Activated T-cell treated with anti-CD3 and anti-CD28 coated beads for 24 hours (primary cell): ENCODE measurements at places on chromosomes 6 and 20.

DNA sequence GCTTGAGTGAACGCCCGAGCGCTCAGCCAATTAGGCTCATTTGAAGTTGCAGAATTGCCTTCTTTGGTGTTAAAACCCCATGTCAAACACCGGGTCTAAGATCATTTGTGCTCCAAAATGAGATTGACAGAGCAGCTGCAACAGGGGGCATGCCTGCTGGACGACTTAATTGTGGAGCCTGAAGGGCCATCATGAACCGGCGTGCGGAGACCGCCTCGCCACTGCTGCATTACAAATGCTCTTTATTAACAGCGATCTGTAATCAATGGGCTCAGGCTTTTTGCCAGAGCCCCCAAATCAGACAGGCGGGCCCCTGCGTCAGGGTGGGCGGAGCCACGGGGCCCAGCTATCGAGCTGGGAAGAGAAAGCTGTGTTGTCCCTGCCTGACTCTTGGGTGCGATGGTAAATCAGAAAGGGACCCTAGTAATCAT lies 183.2 kb downstream of the SIM1 start:
- no peak for DNase-seq

DNA sequence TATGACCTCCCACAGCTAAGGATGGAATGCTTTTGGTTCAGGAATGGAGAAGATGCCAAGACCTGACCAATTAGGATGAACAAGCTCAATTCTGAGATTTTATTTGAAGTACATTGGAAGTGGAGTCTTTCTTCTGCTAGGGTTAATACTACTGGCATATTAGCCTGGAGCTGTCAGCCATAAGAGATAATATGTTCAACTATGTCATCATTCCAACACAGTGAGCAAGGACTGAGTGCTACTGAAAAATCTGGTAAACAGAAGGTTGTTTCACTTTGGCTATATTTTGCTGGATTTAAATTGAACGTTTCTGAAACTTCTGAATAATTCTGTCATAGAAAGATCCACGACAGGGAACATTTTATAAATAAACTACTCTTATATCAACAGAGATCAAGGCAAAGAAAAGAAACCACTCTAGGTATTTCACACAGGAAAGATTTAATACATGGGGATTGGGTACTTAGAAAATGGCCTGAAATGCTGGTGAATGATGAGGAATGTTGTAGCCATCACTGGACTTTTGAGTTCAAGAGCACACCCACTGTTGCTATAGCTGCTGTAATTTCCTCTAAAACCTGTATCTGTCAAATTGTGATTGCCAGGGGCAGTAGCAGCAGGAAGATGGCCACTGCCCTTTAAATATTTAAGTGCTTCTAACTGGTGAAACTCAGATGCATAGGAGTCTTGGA lies 200.5 kb downstream of the PLCB4 start:
- DNase-seq, result no peak

DNA sequence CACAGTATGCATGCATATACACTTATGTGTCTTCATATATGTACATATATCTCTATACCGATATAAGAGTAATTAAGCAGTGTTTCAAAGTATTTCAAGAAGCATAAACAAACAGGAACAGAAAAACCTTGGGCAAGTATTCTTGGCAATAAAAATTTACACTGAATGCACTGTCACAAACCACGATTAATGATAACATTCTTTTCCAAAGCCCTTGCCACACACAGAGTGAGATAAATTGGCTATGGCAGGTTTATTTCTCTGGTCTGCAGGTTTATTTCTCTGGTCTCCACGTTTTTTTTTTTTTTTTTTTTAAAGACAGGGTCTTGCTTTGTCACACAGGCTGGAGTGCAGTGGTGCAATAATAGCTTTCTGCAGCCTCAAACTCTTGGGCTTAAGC lies 73.0 kb downstream of the PPP1R3G start:
- no peak for DNase-seq

GRCh38 chr20:5171790-5172164 lies 45.0 kb downstream of the CDS2 start:
- DNase-seq, result no peak

DNA sequence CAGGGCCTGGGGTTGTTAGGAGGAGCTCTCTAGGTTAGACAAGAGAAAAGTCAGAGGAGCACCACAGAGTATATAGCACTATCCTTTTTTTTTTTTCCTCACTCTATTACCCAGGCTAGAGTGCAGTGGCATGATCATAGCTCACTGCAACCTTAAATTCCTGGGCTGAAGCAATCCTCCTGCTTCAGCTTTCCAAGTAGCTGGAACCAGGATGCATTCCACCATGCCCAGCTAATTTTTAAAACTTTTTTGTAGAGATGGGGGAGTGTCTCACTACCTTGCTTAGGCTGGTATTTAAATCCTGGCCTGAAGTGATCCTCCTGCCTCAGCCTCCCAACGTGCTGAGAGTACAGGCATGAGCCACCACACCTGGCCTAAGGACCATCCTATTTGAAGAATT lies 19.3 kb upstream of the AKIRIN2 start:
- no peak for DNase-seq

- no peak for DNase-seq
Measured at GRCh38 chr6:44087623-44088022, 39.6 kb downstream of the MRPL14 start.

GRCh38 chr6:122072014-122072647 lies 327.3 kb upstream of the HSF2 start:
- DNase-seq, result no peak

GRCh38 chr20:24194143-24194542 lies 205.6 kb upstream of the GGTLC1 start:
- no peak for DNase-seq

DNA sequence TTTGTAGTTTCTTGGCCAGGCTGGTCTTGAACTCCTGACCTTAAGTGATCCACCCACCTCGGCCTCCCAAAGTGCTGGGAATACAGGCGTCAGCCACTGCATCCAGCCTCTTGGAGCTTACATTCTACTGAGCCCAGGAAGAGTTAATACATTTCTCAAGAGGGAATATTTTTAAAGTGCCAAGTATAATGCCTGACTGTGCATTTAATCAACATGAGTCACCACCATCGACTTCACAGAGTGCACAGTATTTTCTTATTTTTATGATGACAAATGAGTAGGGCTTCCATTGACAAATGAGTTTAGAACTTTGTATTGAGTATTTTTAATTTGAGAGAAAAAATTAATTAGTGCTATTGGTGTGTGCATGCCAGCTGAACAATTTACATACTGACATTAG lies 72.2 kb downstream of the SASH1 start:
- DNase-seq, result no peak

DNA sequence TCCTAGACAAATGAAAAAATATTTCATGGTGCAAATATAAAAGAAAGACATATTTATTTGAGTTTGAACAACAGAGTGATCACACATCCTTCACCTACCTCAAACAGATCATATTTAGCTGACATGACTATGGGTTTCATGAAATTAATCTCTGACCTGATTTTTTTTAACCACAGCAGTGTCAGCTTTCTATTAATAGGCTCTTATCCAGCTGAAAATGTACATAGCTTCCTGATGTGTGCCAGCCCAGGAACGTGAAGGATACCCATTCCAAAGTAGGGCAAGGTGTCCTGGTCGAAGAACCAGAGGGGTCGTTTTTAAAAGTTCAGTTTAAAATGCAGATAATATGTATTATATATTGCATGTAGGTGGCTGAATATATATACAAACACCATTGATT lies 19.8 kb downstream of the TRDN start:
- DNase-seq, result no peak

GRCh38 chr20:60306551-60306950 lies 348.3 kb downstream of the CDH26 start:
- no peak for DNase-seq

- DNase-seq, result no peak
Measured at GRCh38 chr6:54865091-54865631, 18.6 kb downstream of the FAM83B start.

- peak; percentile 15 for DNase-seq
Measured at GRCh38 chr6:119077643-119078375, 655 bp downstream of the FAM184A start.

- no peak for DNase-seq
Measured at GRCh38 chr6:31713991-31714684, 1.0 kb upstream of the LY6G6D start.

DNA sequence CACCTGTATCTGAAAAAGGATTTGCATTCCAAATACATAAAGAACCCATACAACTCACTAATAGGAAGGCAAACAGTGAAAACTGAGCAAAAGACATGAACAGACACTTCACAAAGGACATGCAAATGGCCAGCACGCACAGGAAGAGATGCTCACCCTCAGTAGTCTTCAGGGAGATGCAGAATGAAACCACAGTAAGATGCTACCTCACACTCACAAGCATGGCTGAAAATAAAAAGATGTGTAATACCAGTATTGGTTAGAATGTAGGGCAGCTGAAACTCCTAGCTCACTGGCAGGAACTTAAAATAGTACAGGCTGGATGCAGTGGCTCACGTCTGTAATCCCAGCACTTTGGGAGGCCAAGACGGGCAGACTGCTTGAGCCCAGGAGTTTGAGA lies 64.6 kb downstream of the SNX5 start:
- no peak for DNase-seq

DNA sequence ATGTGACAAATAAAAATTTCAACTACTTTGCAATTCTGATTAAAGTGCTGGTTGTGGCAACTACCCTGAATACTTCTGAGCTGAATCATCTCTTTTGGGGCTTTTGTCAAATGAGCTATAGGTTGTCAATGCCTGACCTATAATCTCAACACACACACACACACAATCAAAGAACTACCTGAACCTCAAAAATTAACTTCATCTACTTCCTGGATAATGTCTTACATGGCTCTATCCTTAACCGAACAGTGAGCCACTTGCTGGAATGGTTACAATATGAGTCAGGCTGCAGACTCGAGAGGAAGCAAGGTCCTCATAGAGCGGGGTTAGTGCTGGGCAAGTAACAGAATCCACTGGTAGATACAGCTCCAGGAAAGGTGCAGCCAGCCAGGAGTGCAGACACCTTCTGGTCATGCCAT lies 70.6 kb upstream of the DST start:
- DNase-seq, result no peak
